Suppressor macrophage treated with lipopolysaccharide for 1 hour (primary cell): ENCODE measurements at places on chromosomes 2 and 18.

- DNase-seq: no peak
Observed at GRCh38 chr2:238685327-238685709, 162.6 kb upstream of the TWIST2 start.

GRCh38 chr2:66698091-66698490 lies 263.2 kb downstream of the MEIS1 start:
- no peak for DNase-seq

DNA sequence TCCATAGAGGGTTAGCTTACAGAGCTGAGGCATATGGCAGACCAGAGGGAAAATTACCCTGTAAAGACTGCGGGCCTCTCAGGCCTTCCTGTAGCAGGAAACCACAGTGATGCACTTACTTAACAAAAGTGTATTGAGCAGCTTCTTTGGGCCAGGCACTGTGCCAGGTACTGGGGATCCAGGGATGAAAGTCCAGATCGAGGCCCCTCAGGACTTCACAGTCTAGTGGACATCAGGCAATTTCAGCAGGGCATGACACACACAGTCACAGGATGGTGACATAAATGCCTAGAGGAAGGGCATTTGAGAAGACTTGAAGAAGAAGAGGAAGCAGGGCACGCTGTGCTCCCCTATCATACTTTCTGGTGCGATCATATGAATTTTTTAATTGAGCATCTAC lies 71.7 kb downstream of the MARCO start:
- DNase-seq: peak; percentile 72

GRCh38 chr2:202109737-202110184 lies 36.7 kb downstream of the KIAA2012 start:
- no peak for DNase-seq

- no peak for DNase-seq
Observed at GRCh38 chr2:86686905-86687304, 33.2 kb upstream of the RMND5A start.

DNA sequence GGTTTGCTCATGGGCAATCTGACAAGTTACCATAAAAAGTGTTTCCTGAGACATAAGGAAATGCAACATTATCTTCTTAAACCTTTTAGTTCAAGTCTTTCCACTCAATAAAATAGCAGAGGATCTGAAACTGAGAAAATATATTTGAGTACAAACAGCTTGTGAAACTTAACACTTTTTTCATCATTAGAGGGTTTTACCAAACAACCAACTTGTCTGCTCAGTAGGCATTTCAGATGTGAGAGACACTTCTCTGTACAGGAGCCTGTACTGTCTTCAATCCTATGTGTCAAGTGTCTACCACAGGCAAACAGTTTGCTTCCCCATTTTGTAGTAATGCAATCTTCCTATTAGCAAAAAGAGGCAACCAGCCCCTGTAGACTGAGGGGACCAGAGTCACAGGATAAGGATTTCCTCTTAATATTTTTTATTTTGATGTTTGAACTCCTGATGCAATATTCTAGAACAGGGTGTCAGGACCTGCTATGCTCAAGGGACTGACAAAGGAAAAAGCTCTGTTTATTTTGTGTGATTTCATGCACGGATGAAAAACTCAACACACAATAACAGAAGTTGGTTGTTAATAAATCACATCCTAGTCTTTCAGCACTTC lies 159.1 kb upstream of the LHCGR start:
- DNase-seq: no peak

GRCh38 chr18:3453540-3454364 lies 3.8 kb downstream of the TGIF1 start:
- DNase-seq: peak; percentile 52

- DNase-seq: no peak
Observed at GRCh38 chr2:41647468-41648050, 400.3 kb upstream of the PKDCC start.

GRCh38 chr18:80202264-80202998 lies 44.9 kb downstream of the PARD6G start:
- no peak for DNase-seq

DNA sequence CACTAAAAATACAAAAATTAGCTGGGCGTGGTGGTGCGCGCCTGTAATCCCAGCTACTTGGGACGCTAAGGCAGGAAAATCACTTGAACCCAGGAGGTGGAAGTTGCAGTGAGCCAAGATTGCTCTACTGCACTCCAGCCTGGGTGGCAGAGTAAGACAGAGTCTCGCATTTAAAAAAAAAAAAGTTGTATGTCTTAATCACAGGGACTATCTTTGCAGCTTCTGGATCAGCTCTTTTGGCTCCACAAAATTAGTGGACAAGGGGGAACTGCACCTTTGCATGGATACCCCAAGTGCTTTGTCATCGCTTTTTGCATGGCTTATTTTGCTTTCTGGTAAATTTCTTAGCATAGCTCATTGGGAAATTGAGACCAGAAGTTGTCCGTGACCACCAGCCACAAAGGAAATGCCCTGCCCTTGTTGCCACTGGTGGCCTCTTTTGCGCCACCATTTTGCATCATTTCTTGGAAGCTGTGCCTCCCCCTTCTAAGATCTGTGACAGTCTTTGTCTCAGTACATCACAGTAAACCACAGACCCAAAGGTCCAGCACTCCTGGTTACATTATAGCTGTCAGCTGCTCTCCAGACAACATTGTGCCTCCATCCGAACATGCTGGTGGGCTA lies 43.9 kb upstream of the PCBP1 start:
- DNase-seq: peak; percentile 34

GRCh38 chr2:42102591-42103450 lies 55.0 kb downstream of the PKDCC start:
- DNase-seq: no peak

DNA sequence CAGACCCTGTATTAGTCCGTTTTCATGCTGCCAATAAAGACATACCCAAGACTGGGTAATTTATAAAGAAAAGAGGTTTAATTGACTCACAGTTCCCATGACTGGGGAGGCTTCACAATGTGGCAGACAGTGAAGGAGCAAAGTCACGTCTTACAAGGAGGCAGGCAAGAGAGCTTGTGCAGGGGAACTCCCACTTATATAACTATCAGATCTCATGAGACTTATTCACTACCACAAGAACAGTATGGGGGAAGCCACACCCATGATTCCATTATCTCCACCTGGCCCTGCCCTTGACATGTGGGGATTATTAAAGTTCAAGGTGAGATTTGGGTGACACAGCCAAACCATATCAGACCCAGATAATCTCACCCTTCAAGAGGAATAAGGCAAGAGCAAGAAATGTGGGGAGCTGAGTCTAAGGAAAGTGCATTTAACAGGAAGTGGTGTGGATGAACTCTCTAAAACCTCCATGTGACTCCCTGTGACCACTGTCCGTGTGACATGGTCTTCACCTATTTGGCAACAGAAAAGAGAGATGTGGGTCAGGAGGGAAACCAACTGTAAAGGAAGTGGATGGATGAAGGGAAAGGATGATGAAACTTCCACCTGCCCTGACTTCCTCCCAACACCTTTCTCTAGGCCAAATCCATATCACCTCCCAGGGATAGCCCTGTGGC lies 110.6 kb downstream of the ATL2 start:
- DNase-seq: peak; percentile 26

DNA sequence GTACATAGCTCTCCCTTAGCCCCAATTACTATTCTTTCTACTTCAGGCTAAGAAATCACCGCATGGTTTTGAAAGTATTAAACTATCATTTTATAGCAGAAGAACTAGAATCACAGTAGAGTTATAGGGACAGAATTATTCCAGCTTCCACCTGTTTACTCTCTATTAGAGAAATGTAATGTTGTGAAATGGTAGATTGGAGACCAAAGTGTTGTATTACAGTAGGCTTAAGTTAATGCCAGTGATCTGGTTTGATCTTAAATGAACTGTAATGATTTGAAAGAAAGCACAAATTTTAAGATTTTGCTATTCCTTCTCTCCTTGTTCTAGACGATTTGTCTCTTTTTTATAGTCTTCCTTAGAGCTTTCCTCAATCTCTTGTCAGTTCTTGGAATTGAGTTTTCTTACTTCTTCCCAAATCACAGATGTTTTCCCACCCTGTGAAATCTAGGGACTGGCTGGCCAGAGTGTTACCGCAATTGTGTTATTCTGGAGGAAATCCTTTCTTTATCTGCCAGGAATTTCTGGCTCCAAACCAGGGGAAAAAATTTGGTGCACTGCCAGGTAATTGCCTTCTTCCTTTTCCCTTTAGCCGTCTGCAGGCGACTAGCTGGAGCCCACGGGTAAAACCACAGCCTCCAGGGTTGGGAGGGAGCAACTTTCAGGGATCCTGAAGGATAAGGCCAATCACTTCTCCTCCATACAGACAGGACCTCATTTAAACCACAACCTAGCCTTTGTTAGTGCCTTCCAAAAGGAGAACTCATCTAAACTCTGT lies 51.7 kb downstream of the NOP58 start:
- DNase-seq: no peak

GRCh38 chr2:88059979-88060906 lies 4.7 kb upstream of the KRCC1 start:
- peak; percentile 61 for DNase-seq

- DNase-seq: no peak
Observed at GRCh38 chr18:46297621-46298020, 193.4 kb downstream of the HAUS1 start.

GRCh38 chr2:176087330-176088047 lies 3.7 kb upstream of the EVX2 start:
- no peak for DNase-seq

- no peak for DNase-seq
Observed at GRCh38 chr18:35099911-35100310, 58.7 kb downstream of the MAPRE2 start.

GRCh38 chr2:10518470-10519393 lies 70.6 kb upstream of the ODC1 start:
- no peak for DNase-seq

- no peak for DNase-seq
Observed at GRCh38 chr2:118699447-118700175, 147.8 kb downstream of the EN1 start.

DNA sequence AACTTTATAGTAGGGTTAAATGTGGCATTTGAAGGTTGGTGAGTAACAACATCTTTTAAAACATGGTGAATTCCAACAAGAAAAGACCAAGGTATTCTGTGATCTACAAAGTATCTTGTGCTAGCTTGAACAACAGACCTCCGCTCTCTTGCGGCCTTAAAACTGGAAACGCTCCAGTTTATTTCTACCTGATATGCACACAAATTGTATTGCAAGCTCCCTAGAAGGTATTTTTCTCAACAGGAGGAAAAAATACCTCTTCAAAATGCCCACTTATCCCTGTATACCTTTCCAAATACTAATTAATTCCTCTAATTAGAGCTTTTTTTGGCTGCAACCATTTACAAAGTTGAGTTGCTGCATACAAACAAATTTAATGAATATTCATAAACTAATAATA lies 69.5 kb downstream of the KCNH7 start:
- DNase-seq: no peak

DNA sequence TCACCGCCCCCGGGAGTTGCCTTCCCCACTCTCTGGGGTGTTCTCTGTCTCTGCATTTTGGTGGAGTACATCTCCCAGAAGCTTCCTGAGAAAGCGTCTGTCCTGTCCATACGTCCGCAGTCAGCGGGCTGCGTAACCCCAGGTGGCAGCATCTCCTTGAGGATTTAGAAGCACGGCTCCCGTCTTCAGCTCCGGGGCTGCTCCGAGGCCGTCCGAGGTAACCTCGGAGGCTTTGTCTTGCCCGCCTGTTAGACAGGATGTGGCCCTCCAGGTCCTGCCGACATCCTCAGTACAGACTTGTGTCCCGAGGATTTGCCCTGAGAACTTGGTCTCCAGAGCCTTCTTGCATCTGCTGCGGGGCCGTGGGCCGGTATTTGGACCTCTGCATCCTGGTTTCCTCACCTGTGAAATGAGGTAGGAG lies 58.4 kb downstream of the CTDP1 start:
- DNase-seq: no peak

GRCh38 chr18:12855916-12856315 lies 28.1 kb downstream of the PTPN2 start:
- DNase-seq: no peak

DNA sequence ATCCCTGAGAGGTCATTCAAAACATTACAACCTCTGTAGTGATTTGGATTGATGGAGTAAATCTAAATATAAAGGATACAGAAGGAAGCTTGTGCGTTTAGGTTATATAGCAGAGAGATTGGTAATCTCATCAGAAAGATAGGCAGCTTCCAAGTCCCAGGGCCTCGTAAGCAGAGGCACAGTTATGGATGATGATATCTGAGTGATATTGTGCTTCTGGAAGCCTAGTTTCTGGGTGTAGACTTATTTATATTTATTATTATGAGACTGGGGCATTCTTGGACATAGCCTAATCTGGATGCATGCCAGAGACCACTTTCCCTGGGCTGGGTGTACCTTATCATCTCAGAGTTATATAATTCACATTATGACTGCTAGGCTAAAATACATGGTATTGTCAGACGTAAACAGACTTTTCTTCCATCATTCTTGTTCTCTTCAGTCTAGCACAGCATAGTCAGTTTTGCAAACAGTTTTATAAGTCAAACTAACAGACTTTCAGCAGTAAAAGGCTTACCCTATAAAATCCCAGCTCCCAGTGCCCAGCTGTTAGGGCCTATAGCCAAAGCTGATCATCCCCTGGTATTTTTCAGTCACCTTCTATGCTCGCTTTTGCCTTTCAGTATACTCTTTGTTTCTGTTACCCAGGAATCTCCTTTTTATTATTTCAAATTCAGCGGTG lies 47.9 kb downstream of the RAB3GAP1 start:
- DNase-seq: no peak

- no peak for DNase-seq
Observed at GRCh38 chr2:222208010-222208690, 90.6 kb downstream of the PAX3 start.

DNA sequence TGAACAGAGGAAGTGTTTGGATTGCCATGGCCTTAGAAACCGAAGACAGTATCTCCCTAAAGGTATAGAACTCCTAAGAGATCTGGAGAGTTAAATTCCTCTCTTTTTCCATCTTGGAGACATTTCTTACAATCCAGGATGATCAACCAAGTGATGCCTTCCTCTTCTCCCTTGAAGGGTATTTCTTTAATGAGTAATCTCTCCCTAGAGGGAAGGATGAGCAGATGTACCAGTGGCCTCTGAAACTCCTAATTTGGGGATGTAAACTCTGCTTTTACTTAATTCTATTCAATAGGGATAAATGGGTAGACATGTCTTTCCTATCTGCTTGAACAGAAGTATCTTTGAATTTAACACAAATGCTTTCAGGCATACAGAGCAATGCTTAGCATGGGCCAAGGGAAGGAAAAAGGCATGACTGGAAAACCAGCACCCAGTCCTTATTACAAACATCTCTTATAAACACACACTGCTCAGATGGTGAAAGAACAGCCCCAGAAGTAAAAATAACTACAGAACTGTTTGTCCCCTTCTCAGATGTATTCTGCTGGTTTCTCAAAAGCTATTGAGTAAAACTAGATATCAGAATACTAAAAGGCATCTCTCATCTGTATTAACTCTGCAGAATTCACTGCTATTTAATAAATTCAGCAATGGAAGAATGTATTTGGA lies 4.7 kb upstream of the THNSL2 start:
- DNase-seq: no peak

GRCh38 chr2:216343221-216343980 lies 28.9 kb downstream of the MARCHF4 start:
- no peak for DNase-seq
